Activated CD4-positive, alpha-beta memory T cell treated with anti-CD3 and anti-CD28 coated beads for 36 hours (primary cell): ENCODE measurements at places on chromosomes 11 and 22. TPM values are rescaled to one million over a fixed set of nuclear protein-coding genes. Genes with fewer than 3 reads are reported as not detected.

The MPPED1 gene
- total RNA-seq = not detected

DNA sequence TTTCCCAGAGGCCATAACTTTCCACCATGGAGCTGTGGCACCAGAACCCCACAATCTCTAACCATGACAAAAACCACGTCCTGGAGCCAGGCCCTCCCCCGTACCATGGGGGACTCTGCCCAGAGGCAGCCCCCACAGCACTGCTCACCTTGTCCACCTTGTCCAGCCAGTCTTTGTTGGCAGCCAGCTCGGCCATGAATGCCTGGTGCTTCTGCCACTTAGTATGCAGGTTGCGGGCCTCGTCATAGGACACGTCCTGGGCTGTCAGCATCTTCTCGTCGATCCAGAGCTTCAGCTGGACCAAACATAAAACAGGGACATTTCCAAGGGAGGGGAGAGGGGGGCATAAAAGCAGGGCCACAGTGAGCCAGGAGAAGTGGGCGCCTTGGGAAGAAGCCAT is 20.8 kb upstream of the RBM4B start:
- H3K36me3 ChIP-seq = no peaks in the 10 kb centered on the region
- no peaks in the 10 kb centered on the region for H3K4me1 ChIP-seq
- no peaks in the 10 kb centered on the region for H3K27me3 ChIP-seq
- DNase-seq = no peak

DNA sequence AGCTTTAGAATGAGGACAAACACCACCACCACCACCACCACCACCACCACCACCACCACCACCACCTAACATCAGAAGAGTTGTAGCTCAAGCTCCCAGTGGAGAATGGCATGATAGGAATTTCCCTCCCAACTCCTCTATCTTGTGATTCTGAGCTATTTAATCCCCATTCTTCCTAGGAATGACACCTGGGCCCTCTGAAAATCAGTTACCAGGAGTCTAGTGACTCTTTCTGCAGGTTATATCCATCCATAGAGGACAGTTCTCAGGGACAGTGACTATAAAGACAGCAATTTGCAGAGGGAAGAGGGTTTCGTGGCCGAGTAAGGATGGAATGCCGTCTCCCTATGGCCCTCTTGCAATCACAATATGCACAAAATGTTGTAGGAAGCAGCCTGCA is 27.8 kb downstream of the MYH9 start:
- peaks cover 97% of the 10 kb centered on the region for H3K4me1 ChIP-seq
- DNase-seq = no peak
- no peaks in the 10 kb centered on the region for H3K27me3 ChIP-seq
- peak overlapping the region; percentile 18 for H3K4me3 ChIP-seq
- peak overlapping the region; percentile 55 for H3K27ac ChIP-seq
- peaks cover 39% of the 10 kb centered on the region for H3K36me3 ChIP-seq

The SHANK3 gene
- total RNA-seq = 0.05 TPM

GRCh38 chr11:45906965-45907611 is at the start of gene FREY1:
Gene FREY1, minus strand, starts transcription at chr11:45907271. Its CDS starts 26 bp downstream, at chr11:45907245.
- H3K4me1 ChIP-seq = peaks cover 4% of the 10 kb centered on the region
- peaks cover 8% of the 10 kb centered on the region for H3K36me3 ChIP-seq
- no peak within 1 kb of the TSS for H3K27ac ChIP-seq
- no peaks in the 10 kb centered on the region for H3K27me3 ChIP-seq

DNA sequence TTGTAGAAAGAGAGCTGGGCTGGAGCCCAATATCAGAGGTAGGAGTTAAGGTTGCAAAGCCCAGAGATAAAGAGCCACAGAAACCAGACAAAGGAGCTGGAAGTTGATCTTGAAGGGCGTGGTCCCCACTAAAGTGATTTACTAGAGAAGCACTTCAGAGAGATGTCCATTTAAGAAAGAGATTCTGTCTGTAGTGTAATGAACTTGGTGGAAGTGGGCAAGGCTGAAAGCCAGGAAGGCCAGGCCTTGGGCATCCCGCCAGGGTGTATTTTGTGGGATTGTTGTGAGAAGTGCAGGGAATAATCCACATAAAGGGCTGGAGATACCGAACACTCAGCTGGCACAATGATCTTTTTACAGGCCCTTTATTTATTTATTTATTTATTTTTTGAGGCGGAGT is 1398.8 kb downstream of the TBC1D22A start:
- H3K36me3 ChIP-seq = no peaks in the 10 kb centered on the region
- no peaks in the 10 kb centered on the region for H3K27me3 ChIP-seq
- no peaks in the 10 kb centered on the region for H3K4me1 ChIP-seq
- H3K4me3 ChIP-seq = no peak overlapping the region
- no peak overlapping the region for H3K27ac ChIP-seq

GRCh38 chr11:14449302-14449714 is 50.3 kb downstream of the COPB1 start:
- peaks cover 10% of the 10 kb centered on the region for H3K36me3 ChIP-seq
- H3K27me3 ChIP-seq = no peaks in the 10 kb centered on the region
- H3K4me1 ChIP-seq = peaks cover 25% of the 10 kb centered on the region
- no peak overlapping the region for H3K4me3 ChIP-seq

DNA sequence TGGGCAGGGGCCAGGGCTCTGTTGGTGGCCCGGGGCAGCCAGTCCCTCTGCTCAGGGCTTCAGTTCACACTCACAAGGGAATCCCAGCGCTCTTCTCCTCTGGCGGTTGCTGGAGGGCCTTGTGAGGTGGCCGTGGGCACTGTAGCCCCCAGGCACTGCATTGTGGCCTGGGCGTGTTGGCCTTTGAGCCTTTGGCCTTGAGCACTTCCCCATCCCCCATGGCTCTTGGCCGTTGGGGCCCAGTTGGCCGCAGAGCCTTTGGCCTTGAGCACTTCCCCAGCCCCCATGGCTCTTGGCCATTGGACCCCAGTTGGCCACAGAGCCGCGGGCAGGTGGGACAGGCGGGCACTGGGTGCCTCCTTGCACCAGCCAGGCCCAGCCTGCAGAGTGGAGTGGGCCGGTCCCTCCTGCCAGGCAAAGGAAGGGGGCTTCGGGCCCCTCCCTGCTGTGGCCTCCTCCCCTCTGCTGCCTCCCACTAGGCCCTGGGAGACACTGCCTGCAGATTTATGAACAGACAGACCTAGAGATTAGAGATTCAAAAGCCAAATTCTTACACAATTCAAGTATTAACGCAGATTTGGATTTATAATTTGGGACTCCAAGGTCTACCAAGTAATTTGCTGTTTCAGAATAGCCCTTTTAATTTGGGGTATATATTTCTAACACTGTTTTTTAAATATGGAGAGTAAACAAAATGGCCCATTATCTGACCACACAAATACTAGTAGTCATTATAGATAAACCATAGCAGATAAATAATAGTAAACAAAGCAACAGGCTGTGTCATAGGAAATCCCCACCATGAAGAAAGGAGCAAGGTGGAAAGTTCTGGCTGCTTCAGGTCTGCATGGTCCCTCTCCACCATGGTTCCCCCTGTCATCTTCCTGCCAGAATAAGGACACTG is 18.2 kb upstream of the TXNRD2 start:
- H3K27me3 ChIP-seq = no peaks in the 10 kb centered on the region
- H3K27ac ChIP-seq = no peak overlapping the region
- peaks cover 14% of the 10 kb centered on the region for H3K4me1 ChIP-seq

- no peak overlapping the region for H3K4me3 ChIP-seq
- H3K36me3 ChIP-seq = no peaks in the 10 kb centered on the region
- H3K4me1 ChIP-seq = no peaks in the 10 kb centered on the region
- no peak for DNase-seq
- no peak overlapping the region for H3K27ac ChIP-seq
Measured at GRCh38 chr11:115409691-115410220, 94.5 kb downstream of the CADM1 start.

The CDC42BPG gene
- 0.69 TPM for total RNA-seq

The OR10A2 gene
- total RNA-seq = not detected

The DLG2 gene
- total RNA-seq = 1.7 TPM

DNA sequence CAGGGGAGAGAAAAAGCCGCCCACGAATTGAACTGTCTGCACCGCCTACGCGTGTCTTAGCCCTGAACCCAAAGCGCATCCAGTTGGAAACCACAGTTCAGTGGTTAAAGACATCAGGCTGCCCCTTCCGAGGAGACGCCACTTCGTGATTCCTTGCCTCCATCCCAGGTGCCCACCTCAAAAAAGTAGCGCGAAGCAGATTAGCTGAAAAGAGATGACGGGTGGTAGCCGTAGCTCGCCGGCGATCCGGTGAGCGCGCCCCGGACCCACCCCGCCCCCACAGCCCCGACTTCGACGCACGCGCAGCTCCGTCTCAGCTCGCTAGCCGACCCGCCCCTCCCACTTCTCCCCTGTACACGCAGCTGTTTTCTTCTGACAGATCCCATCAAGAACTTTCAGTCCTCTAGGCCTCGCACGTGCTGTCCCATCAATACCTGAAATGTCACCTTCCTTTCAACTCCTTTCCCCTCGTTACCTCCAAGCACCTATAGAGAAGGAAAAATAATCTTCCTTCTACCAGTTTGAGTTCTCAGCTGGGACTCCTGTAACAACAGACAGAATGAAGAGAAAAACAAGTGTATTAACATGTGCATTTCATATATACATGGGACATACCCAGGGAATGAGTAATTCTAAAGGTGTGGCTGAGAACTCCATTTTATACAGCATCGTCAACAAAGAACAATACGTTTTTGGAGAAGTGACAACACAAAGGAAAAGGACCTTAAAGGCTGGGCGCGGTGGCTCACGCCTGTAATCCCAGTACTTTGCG is 49.5 kb downstream of the OR4D9 start:
- H3K36me3 ChIP-seq = peaks cover 9% of the 10 kb centered on the region
- H3K27me3 ChIP-seq = peaks cover 4% of the 10 kb centered on the region
- peak; percentile 90 for DNase-seq

DNA sequence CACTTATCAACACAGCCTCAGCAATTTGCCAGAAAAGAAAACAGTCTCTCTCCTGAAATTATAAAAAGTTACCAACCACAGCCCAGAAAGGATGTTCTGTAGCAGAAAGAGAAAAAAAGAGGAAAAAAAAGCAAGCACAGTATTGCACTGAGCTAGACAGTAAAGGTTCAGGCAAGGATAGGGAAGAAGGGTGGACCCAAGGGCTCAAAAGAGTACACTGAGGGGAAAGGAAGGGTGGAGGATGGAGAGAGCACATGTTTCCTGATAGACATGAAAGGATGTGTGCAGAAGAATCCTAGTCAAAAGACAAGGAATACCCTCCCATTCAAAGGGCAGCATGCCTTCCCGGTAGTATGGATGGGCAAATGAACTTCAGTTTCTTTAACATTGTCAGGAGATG is 59.1 kb downstream of the RRAS2 start:
- no peak for DNase-seq
- H3K27me3 ChIP-seq = no peaks in the 10 kb centered on the region
- H3K4me1 ChIP-seq = peaks cover 2% of the 10 kb centered on the region

The SCARF2 gene
- 0.70 TPM for total RNA-seq

GRCh38 chr11:7585816-7586215 is 72.0 kb downstream of the PPFIBP2 start:
- no peaks in the 10 kb centered on the region for H3K4me1 ChIP-seq
- H3K27me3 ChIP-seq = no peaks in the 10 kb centered on the region
- H3K27ac ChIP-seq = no peak overlapping the region
- no peak for DNase-seq
- no peak overlapping the region for H3K4me3 ChIP-seq

DNA sequence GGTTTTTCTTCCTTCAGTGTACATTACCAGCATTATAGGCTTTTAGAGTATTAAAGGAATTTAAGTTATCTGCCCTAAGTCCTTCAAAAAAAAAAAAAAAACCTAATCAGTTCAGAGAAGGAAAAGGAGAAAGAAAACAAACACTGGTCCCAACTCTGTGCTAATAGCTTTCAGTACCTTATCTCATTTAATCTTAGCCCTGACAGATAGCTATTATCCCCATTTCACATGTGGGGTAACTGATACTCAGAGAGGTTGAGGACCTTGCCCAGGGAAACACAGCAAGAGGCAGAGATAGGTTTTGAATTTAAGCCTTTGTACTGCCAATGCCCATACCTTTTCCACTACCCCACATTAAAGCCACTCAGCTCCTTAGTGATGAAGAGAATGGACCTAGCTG is 43.4 kb downstream of the FAT3 start:
- H3K4me3 ChIP-seq = no peak overlapping the region
- H3K27me3 ChIP-seq = no peaks in the 10 kb centered on the region
- H3K36me3 ChIP-seq = no peaks in the 10 kb centered on the region

DNA sequence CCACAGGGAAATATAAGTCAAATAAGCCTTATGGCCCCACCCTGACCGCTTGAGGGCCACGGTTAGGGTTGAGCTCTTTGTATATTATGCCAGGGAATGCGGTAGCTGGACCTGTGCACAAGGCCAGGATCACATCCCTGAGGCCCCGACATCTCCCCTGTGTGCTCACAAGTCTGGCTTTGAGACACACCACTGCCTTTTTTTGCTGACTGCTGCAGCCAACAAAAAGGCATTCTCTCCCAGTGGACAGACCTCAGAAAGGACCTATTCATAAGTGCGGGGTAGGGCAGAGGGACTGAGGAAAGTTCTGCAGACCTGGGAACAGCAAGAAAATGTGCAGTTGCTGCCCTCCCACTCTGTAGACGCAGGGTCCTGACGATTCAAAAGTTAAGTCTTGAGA is 3.4 kb upstream of the SIDT2 start:
- peaks cover 21% of the 10 kb centered on the region for H3K4me1 ChIP-seq
- no peaks in the 10 kb centered on the region for H3K27me3 ChIP-seq
- H3K4me3 ChIP-seq = no peak overlapping the region
- H3K27ac ChIP-seq = no peak overlapping the region
- DNase-seq = no peak
- H3K36me3 ChIP-seq = peaks cover 3% of the 10 kb centered on the region

The SCGB2A2 gene
- total RNA-seq = not detected

The YPEL4 gene
- 0.73 TPM for total RNA-seq

DNA sequence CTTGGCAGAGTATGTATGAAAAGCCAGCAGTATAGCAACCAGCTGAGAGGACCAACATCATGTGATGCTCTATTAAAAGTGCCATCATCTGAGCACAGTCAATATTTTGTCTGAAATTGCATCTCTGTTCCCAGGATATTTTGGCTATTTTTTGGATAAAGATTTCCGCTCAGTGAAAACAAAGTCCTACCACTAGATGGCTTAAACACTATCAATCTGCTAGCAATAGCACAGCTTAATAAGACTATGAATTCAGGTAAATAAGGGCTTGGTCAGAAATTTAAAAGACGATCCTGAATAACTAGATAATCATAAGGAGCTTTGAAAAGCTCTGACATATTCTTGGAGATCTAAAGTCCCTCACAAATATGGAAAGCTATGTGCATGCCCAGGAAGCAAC is 74.4 kb downstream of the MS4A13 start:
- no peaks in the 10 kb centered on the region for H3K27me3 ChIP-seq
- H3K27ac ChIP-seq = no peak overlapping the region
- no peak overlapping the region for H3K4me3 ChIP-seq
- no peaks in the 10 kb centered on the region for H3K4me1 ChIP-seq

DNA sequence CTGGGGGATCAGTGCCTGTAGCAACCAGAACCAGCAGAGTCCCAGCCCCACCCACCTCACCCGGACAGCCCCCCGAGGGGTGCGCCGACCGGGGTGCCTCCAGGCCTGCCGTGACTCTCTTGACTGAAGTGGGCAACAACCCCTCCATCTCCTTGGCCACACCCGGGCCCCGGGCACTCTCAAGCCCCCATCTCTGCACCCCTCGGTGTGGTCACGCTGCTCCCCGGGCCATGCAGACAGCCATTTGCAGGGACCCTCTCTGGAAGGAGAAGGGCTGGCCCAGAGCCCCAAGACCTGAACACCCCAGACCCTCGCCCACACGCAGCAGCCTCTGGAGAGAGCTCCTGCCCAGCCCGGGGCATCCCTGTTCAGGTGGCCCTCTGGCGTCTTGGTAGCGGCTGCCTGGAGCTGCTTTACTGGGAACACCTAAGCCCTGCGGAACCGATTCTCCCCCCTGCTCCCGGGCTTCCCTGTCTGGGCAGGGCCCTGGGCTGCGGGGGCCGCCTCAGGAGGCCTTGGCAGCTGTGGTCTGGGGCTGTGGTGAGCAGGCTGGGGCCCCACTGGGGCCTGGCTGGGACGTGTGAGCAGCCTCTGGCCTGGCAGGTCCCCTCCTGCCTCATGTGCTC is 84.9 kb downstream of the WNT7B start:
- H3K27me3 ChIP-seq = peaks cover 15% of the 10 kb centered on the region
- H3K27ac ChIP-seq = no peak overlapping the region
- no peaks in the 10 kb centered on the region for H3K4me1 ChIP-seq
- no peak overlapping the region for H3K4me3 ChIP-seq

The VSTM5 gene
- total RNA-seq = not detected

The GRAP2 gene
- total RNA-seq = 38.1 TPM

The BIRC3 gene
- total RNA-seq = 135 TPM
